ENCODE measurements at places on chromosomes 7 and 10.

DNA sequence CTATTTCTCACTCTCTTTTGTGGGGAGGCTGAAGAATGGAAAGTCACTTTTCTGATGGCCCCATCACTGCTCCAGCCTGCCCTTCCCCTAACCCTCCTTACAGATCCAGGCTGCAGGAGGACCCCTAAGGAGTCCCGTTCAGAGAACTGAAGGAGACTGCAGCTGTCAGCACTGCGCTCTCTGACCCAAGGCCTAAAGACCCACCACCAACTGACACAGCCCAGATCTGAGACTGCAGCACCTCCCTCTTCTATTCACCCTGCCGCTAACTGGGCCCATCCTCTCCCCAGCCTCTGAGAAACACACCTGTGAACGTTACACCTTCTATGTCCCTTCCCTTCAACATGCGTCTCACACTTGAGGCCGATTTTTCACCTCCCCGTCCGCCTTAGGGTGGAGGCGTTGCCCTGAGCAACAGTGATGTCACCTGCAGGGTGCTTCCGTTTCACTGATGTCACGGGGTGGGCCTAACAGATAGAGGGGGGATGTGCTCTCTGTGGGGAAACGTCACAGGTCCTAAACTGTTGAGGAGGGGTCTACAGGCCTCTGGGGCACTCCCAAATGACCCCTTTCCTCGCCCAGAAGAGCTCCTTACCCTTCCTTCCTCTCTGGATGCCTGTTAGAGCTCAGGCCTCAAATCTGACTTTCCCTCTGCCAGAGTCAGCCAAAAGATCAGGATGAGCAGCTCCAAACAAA lies 5.1 kb downstream of the ITPRIP start:
- DNase-seq = no peak

DNA sequence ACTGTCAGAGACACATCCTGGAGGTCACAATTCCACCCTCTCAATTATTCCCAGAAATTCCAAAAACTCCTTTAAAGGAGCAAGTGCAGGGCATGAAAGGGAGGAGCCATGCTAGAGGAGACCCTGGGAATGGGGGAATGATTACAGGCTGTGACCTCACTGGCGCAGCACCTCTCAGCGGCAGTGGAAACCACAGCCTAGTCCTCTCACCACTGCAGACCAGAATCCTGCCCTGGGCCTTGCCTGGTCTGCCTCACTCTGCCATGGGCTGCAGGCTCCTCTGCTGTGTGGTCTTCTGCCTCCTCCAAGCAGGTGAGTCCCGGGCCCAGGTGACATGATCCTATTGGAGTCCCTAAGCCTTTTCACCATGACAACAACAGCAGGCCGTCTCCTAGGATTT lies 50.5 kb upstream of the PRSS58 start:
- no peak for DNase-seq

GRCh38 chr7:111199643-111200042 lies 108.7 kb downstream of the LRRN3 start:
- DNase-seq = no peak

DNA sequence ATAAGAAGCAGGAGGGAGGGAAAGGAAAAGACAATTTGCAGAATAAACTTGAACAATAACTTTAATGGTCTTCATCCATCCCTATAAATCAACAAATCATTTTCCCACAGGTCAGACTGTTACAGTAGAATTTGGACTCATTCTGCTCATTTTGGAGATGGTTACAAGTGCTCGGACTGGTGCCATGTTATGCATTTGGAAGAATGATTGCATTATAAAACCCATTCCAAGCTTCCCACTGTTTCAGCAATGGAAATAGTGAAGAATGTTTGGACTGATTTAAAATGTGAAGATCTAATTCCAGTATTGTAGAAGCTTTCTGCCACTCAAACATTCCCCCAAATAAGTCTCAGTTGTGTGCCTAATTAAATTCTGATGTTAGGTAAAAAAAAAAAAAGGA lies 99.7 kb upstream of the ZEB1 start:
- DNase-seq = no peak

- no peak for DNase-seq
These were observed 30.2 kb downstream of the SLC39A12 start for GRCh38 chr10:17981766-17982380.

DNA sequence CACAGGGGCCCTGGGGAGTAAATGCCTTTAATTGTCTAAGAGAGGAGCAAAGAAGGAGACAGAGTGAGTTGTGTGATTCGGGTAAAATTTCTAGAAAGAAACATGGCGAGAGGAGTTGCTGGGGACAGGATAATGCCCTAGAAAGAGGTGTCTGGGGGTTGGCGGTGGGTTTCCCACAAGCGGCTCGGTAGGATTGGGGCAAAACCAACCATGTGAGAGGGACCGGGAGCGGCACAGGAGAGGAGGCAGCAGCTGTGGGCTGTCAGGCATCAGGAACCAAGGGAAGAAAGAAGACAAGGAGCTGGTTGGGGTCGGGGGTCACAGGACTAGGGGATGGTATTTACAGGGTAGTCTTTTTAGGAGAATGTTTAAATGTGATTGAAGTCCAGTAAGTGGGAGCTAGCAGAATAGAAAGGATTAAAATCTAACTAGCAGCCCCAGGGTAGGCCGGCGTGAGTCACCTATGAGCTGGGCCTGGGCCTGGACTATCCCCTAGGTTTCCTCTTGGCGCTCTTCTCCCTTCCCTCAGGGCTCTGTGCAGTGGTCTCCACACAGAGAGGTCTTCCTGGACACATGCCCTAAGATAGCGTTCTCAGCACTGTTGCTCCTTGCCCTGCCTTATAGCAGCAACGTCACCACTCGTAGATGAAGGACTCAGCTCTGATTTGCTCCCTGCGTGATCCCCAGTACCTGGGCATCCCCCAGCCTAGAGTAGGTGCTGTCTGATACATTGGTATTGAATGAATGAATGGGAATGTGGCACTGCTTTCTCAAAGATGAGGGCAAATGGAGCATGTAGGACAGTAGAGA lies 32.6 kb downstream of the IKZF1 start:
- no peak for DNase-seq

DNA sequence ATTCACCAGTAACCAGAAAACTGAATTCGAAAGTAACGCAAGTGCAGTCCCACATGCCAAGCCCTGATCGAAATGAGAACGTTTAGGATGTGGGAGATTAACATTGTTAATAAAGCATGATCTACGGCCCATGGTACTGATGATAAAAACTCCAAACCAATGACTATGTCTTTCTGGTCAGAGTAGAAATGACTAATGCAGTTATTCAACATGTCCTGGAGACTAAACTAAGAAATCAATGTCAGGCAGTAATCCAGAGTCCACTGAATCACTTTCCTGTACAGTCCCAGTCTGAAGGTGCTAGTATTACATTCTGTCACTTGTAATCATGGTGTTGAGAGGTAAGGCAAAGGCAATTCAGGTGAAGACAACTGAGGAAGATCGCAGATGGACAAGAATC lies 14.4 kb downstream of the NPSR1 start:
- DNase-seq = no peak

DNA sequence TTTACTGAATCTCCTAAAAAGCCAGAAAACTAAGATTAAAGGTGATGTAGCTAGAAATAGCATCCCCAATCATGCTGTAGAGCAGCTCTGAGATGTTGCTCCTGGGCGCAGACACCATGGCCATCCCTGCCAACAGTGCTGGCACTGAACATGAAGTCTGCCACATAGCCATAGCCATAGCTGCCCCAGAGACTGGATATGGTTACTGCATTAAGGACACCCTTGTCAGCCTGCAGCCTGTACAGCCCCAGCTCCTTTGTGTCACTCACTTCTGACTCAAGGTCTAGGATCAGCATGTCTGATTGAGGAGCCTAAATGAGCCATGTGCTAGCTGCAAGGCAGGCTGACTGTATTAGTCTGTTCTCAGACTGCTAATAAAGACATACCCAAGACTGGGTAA lies 284.6 kb downstream of the RPS24 start:
- DNase-seq = no peak

DNA sequence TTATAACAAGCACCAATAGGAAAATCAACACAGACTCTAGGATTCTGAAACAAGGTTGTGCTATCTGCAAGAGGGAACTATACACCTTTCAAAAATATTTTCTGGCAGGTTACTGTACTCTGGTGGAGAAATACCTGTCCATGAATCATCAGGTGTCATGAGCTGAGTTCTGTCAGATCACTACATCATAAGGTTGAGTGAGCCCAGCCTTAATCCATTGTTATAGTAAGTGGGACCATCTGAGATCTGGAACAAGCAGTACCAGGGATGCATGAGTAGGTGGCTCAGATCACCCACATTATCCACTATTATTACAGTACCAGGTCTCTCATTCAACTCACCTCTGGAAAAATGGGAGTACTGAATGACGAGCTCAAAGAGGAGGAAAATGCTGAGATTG lies 212.4 kb downstream of the DGKI start:
- no peak for DNase-seq

DNA sequence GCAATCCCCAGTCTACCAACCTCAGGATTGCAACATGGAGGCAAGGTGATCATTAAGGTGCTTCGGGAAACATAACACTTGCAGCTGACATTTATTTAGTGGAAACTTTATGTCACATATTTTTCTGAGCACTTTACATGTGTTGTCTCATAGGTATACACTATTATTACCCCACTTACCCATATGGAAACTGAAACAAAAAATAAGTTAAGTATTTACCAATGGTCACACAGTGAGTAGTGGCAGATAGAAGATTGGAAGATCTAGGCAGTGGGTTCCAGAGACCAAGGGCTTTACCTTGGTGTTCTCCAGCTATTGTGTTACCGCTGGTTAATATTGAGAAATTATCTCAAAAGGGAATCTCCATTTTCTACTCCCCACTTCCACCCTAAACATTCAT lies 1279.1 kb upstream of the SORCS1 start:
- DNase-seq = no peak

GRCh38 chr10:3954615-3955014 lies 169.6 kb upstream of the KLF6 start:
- DNase-seq = no peak

DNA sequence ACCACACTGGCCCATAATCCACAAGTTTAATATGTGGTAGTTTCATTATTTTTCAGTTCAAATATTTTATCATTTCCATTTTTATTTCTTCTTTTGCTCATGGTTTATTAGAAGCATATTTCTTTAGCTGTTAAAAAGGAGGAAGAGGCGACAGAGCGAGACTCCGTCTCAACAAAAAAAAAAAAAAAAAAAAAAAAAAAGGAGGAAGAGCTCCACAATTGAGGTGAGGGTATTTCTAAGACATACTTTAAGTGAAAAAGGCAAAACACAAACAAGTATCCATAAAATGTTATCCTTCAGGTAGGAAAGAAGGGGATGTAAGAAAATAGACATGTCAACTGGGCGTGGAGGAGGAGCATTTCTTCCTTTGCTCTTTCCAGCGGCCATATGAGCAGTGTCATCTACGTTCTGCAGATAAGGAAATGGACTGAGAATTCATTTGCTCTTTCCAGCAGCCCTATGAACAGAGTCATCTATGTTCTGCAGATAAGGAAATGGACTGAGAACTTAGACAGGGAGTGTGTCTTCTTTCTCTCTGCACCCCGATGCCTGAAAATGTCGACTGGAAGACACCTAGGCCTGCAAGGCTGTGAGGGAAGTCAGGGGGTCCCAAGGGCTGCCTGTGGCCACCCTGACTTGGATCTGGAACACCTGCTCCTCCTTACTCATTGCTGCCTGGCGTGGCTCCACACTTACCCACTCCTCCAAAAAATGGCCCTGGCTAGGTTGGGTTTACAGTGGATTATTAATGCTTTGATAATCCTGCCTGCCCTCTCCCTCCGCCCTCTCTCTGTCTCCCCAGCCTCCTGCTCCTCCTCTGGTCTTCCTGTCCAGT lies 18.9 kb upstream of the RAMP3 start:
- DNase-seq = no peak

GRCh38 chr7:116213361-116214130 lies 3.2 kb downstream of the TES start:
- DNase-seq = no peak

- DNase-seq = no peak
These were observed 16.5 kb downstream of the ADAP1 start for GRCh38 chr7:937856-938484.

- no peak for DNase-seq
These were observed 148.3 kb downstream of the EXOC4 start for GRCh38 chr7:133401225-133401624.

DNA sequence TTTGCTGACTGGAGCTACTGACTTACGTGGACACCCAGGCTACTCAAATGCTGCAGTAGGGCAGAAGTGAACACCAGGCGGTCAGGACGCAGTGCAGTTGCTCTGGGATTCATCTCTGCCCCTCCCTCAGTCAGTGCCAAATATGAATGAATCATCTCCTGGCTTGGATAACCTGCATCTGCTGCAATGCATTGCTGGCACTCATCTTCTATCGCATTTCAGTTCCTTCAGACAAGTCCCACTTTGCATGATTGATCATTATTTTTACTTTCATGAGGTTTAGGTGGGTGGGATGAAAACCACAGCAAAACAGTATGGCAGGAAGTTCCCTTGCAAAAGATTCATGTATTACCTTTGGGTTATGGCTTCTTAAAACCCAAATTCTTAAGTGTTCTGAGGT lies 224.6 kb upstream of the NRP1 start:
- no peak for DNase-seq

GRCh38 chr7:65304175-65304574 lies 69.5 kb upstream of the ZNF92 start:
- DNase-seq = no peak

- DNase-seq = no peak
These were observed 187.2 kb downstream of the VTI1A start for GRCh38 chr10:112634096-112634830.

DNA sequence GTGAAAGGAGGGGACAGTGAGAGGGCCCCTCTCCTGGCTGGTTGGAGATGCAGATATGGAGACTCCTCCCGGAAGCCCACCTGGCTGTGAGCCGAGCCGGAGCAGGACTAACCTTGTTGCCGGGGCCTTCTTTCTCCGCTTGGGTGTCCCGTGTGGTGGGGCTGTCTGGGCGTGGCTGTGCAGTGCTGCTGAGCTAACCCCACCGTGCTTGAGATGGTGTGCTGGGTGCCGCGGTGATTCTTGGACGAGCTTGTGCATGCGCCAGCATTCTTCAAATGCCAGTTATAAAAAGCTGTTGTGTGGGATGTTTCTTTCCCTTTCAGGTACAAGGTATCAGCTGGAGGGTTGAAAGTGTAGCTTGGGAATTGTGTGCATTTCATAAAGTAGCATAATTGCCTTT lies 48.8 kb downstream of the DAGLB start:
- no peak for DNase-seq

Data from cerebellar nuclear complex (tissue), 1 donor.